ENCODE measurements at places on chromosomes 2 and 18.

DNA sequence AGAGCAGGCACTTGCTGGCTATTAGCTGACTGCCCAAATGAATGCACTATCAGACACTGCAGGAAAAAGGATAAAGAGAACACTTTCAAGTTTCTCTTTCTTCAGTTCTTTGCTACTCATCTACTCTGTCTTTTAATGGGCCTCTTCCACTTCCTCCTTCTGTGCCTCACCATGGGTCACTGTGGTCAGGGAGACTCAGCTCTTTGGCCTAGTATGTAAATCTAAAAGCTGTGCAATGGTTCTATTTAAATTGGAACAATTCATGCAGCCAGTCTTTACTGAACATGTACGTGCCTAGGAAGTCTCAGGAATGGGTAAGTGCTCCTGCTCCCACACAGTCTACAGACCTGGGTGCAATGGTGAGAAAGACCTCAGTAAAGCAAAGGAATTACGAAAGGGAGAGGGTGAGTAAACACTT is 79.1 kb upstream of the DNMT3A start:
- no peak for DNase-seq

- DNase-seq, result no peak
Observed at GRCh38 chr2:186696290-186696689, 2.4 kb downstream of the FAM171B start.

DNA sequence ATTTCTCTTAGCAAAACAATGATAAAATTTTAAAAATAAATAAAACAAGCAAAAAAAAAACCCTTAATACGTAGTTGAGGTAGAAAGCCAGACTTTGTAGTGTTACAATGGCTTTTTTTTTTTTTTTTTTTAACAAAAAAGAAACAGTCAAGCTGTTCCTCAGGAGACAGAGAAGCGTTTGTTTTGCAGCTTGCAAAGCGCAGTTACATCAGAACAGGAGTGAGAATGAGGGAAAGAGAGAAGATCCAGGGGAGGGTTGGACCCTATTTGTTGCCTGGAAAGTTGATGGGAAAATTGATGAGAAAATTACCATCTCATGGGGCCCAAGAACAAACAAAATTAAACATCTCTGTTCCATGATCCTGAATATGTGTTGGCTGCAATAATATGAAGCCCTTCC is 146.5 kb downstream of the NETO1 start:
- DNase-seq, result no peak

DNA sequence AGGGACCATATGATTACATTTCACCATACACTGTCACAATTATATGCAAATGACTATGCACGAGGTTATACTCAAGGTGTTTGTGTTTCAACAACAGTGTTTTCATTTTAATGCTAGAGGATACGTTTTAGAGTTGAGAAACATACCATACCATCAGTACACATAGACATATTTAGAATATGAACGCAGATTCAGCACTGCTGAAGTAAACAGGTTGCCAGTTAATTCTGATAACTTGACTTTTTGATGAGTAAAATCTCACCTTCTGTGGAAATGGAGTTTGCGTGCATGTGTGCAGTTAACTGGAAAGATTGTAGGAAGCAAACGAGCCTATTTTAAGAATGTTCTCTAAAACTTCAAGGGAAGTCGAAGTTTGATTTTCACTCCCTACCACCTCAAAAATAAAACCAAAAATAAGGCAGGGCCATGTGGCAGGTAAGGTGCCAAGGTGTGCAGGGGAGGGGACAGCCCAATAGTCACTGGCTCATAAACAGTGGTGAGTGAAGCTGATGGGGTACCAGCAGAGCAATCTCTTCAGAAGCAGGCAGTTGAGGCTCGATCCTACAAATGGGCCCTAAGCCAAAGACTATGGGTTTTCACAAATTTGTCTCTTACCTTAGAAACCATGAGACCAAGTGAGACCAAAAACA is 213.1 kb downstream of the IKZF2 start:
- DNase-seq, result no peak

DNA sequence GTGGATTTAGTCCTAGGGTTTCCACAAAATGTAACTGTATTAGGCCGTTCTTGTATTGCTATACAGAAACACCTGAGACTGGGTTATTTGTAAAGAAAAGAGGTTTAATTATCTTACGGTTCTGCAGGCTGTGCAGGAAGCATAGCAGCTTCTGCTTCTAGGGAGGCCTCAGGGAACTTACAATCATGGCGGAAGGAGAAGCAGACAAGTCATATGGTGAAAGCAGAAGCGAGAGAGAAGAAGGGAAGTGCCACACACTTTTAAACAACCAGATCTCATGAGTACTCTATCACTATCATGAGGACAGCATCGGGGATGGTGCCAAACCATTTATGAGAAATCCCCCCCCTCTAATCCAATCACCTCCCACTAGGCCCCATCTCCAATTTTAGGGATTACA is 9.5 kb upstream of the CCDC68 start:
- DNase-seq, result no peak

DNA sequence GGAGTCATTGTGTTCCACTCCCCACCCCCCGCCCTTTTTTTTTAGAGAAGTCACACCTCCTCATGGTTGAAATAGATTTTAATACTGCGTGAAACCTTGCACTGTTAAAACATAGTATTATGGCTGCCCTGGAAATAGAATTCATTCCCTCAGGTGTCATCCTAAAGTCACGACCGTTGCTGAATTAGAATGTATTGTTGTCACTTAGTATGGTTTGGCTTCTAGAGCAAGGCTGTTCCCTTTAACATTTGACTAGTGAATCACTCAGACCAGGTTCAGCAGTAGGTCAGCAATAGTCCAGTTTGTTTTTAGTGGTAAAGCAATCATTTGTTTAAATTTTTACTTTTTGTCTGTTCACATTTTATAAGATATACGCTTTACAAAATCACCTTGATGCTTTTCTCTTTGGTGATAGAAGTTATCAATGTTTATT is 1.2 kb downstream of the BABAM2 start:
- DNase-seq, result no peak

- DNase-seq, result no peak
Observed at GRCh38 chr2:156321243-156321904, 11.1 kb downstream of the NR4A2 start.

- no peak for DNase-seq
Observed at GRCh38 chr18:27899893-27900292, 277.0 kb downstream of the CDH2 start.

DNA sequence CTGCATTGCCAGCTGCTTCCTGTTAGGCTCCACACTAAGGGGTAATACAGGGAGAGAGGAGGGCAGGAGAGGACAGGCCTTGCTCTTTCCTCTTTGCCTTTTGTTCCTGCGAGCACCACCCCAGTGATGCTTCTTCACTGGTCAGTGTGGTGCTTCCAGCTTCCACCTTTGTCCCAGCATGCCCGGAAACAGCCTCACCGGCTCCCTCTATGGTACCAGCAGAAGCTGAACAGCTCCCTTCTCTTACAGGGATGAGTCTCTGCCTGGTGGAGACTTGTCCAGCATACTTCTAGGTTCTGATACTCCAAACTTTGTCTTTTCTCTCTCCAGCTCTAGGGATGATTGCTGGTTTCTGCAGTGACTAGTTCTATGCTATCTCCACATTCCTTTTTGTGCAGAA is 413.3 kb downstream of the TSN start:
- DNase-seq, result no peak

DNA sequence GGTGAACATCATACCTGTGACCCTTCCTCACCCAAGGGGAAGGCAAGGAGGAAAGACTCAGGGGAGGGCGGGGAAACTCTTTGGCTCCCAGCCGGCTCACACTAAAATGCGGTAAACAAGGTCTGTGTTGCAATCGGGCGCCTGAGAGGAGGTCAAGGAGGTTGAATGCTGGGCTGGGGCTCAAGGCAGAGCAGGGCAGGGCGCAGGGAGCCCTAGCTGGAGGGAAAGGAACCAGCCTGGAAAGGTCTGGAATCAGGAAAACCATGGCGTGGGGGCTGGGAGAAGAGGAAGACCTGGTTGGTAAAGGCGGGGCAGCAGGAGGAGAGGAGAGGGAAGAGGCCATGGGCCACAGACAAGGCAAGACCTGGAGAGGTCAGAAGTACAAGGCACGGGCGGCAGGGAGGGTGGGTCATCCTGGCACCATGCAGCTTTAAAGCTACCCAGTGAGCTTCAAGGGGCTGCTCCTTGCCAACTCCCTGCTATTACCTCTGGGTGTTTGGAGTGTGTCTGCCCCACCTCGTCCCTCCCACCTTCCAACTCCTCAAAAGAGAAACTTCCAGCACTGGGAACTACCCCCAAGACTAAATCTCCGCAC is 4.8 kb upstream of the TMEM37 start:
- no peak for DNase-seq

DNA sequence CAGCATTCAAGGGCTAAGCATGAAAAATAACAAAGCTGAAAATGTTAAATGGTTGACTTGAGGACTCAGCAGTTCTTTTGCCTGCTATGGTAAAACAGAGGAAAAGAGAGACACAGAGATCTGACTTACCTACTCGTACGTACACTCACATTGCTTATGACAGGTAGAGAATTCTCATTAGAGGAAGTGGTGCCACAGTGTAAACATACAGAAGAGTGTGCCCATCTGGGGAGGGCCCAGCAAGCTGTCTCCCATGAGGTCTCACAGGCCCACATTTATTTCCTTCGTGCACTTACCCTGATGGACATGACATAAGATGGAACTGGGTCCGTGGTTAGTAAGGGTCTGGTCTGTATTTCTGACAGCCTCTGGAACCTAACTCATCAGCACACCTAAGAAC is 729.1 kb downstream of the BCL11A start:
- no peak for DNase-seq

- peak; percentile 29 for DNase-seq
Observed at GRCh38 chr2:112690853-112691401, 29.9 kb upstream of the NT5DC4 start.

GRCh38 chr2:69914950-69915945 is at the start of gene MXD1:
Gene MXD1 (plus strand): TSS chr2:69915109. CDS start chr2:69915331, 222 bp downstream.
- DNase-seq, result no peak

- no peak for DNase-seq
Observed at GRCh38 chr2:74648009-74648443, at the start of gene M1AP. Gene M1AP (minus strand): TSS chr2:74648330. CDS start chr2:74640275, 8,055 bp downstream.

GRCh38 chr2:128180031-128180430 is 89.0 kb downstream of the UGGT1 start:
- no peak for DNase-seq

DNA sequence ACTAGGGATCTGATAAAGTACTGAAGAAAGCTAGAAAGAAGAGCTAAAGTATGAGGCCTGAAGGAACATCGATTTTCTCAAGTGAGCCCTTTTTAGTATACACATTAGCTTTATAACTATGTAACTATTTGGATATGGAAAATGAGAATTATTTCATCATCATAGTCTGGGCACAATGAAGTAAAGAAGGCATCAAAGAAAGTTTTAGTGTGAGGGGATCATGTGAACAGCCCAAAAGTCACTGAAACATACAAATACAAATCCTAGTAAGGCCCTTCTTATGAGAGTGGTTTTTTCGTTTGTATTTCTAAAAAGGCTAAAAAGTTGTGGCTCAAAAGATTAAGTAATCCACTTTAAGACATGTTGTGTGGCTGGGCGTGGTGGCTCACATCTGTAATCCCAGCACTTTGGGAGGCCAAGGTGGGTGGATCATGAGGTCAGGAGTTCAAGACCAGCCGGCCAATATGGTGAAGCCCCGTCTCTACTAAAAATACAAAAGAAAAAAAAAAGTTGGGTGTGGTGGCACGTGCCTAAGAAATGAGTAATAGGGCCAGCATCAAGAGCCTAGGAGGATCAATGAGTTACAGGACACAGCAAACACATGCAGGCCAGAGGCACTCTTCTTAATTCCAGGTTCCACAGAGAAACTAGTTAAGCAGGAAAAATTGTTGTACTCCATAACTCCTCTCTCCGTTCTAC is 61.9 kb downstream of the PUM2 start:
- no peak for DNase-seq

DNA sequence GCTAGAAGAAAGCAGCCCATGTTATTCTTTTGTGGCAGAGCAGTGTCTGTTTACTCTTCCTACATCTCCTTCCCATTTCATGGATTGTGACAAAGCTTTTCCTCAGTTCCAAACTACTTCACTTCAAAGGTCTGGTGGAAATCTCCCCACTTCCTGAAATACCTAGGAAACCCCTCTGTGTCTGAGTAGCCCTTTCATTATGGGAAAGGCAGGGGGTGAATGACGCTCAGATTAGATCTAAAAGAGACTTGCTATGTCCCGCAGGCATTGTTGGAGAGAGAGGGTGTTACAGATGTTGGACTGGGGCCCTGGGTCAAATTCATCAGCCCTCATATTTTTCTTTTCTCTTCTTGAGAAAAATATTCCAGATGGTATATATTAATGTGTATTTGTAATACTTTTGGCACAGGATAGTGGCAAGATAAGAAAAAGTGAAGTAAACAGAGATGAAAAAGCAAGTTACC is 675.0 kb downstream of the IRS1 start:
- DNase-seq, result no peak

DNA sequence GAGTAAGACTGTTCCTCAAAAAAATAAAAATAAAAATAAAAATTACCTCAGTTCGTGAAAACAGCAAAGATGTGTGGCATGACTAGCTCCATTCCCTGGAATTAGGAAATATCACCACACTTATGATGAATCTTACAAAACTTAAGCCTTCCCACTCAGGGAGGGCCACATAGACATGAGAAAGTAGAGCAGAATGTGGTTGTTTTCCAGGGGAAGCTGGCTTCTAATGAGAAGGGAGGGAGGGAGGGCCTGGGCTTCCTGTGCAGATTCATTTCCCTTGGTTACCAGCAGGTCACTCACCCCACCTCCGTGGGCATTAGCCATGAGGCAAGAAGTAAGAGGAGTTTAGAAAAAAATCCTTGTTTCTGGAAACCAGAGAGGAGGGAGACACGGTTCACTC is 95.9 kb upstream of the RMDN2 start:
- no peak for DNase-seq

GRCh38 chr2:68230241-68231060 is 21.9 kb downstream of the PPP3R1 start:
- no peak for DNase-seq

DNA sequence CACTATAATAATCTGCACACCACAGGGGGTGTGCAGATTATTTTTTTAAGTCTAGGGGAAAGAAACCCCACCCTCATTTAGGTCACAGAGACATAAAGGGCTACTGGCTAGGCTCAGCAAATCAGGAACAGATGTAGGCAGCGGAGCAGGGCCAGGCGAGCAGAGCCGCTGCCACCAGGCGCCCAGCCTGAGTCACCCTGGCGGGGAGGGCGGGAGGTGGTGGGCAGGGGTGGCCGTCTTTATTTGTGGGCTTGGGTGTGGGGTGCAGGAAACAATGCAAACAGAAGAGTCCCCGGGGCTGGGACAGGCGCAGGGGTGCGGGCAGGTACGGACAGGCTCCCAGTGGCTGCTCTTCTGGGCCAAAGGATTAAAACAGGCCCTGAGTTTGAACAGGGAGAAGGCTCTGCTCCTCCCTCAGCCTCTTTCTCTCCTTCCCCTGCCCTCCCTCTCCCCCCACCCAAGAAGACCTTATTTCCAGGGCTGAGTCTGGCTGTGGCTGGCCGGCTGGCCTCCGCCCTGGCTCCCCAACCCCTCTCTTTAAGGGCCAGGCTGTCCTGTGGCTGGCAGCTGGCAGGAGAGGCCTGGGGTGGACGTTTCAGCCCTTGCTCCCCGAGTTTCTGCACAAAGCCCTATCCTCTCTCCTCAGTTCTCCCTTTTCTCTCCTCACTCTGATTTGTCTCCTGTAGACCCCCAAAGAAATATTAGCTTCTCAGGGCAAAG is 142.9 kb upstream of the SMAD2 start:
- no peak for DNase-seq
